ENCODE measurements at places on chromosomes 16 and 17.

DNA sequence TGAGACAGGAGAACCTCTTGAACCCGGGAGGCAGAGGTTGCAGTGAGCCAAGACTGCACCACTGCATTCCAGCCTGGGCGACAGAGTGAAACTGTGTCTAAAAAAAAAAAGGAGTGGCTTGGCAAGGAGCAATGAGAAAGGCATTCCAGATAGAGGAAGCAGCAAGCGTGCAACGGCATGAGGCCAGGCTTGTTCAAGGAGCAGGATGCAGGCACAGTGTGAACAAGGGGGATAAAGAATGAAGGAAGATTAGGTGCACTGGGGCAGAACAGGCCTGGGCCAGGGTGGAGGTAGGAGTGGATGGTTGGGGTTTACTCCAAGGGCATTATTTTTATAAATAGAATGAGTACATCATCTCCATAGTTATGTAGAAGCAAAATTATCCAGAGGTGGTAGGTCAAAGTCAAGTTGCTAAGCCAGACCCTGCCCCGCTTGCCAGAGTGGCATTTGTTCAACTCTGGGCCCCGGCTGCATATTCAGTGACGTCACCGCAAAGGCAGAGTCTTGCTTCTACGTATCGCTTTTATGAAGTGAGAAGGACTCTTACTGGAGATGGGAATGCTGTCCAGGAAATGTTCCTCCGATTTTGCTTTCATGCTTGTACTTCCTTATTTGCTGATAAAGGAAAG is 100.2 kb downstream of the KATNIP start:
- DNase-seq, result no peak

- DNase-seq, result no peak
Measured at GRCh38 chr16:75922250-75922649, 196.0 kb upstream of the CPHXL start.

DNA sequence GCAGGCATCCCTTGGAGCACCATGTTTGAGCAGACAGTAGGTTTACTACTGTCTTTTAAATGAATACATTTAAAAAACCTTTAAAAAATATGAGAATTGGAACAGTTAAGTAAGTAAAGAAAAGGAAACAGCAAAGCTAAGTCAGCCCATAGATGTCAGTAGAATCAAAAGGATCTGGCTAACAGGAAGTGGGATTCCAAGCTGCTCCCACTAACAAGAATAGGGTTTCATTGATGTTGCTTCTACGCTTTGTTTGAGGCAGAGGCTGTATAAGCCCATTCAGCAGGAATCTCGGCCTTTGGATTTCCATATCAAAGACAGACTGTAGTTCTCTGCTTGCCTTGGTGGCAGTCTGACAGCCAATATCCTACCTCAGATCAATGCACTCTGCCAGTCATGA is 122.9 kb upstream of the ELAC2 start:
- DNase-seq, result no peak

GRCh38 chr16:89709166-89709565 is 7.7 kb upstream of the SPATA2L start:
- no peak for DNase-seq

DNA sequence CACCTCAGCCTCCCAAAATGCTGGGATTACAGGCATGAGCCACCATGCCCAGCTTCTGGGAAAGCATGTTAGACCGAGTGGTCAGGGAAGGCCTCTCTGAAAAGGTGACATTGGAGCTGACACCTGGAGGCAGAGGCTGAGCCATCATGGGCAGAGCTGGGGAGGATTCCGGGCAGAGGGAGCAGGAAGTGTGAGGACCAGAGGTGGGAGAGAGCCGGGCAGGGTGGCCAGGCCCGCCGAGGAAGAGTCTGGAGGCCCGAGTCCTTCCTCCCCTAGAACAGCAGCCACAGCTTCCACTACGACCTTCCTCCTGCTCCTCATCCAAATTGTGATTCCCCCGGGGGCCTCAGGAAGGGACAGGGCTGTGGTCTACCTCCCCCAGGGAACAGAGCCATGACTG is 74.7 kb downstream of the COG7 start:
- no peak for DNase-seq

- DNase-seq, result no peak
Measured at GRCh38 chr17:34493917-34494316, 85.5 kb upstream of the TMEM132E start.

- DNase-seq, result no peak
Measured at GRCh38 chr16:10765772-10766171, 22.1 kb downstream of the NUBP1 start.

GRCh38 chr17:48500435-48501426 is 30.1 kb downstream of the HOXB1 start:
- DNase-seq, result peak; percentile 58

DNA sequence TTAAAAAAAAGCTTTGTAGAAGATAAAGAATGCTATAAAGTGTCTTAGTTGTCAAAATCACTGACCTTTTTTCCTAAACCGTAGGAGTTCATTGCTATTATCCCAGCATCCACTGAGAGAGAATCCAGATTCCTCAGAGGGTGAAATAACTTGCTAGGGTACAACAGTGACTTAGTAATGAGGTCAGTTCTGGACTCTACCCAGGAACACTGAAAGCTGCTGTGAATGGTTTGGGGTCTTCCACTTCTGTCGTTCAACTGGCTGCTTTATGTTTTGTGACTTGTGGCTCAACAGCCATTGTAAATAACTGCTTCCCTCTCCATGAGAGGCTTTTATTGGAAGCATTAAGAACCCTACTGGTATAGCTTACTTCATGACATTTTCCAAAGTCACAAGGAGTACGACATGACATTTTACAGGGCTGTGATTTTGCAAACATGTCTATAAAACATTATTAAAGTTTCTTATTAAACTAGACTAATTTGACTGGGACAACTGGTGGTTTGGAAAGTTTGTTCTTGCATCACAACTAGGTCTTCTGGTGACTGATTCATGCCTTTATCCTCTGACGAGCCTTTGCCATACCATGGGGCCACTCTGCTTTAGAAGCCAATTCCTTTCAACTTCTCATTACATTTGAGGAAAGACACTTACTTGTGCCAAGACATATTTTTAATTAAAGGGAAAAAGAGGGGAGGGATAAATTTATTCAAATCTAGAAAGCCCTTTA is 92.2 kb upstream of the CDH11 start:
- no peak for DNase-seq

DNA sequence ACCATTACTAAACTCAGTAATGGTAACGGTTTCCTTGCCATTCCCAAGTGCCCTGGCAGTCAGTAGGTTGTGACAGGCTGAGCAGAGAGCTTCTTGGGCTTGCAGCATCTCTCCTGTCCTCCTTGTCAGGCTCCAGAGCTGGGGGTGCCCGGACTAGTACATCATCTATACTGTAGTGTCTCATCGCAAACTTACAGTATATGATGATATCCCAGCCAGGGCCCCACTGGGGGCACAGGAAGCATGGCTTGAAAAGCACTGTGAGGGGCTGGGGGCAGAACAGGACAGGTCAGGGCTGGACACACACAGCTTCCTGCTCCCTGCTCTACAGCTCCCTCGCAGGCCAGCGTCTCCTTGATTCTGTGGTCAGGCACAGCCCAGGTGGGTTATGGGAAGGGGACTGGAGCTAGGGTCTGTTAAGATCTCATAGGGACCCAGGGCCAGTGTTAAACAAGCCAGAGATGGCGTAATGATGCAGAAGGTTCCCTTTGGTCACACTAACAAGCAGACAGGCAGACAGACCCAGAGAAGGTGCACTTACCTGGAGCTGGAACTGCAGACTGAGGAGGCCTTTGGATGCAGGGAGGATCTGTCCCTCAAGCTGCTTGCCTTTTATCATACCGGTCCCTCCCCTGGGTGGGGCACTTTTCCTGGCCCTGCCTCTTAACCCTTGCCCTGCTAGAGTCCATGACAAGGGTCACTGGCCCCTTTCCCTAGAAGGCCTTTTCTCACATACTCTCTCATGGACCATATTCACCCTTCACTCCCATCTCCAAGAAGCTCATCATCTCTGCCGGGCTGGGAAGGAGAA is 6.8 kb downstream of the ERAL1 start:
- DNase-seq, result no peak

- DNase-seq, result no peak
Measured at GRCh38 chr17:81854974-81855774, 5.2 kb downstream of the P4HB start.

DNA sequence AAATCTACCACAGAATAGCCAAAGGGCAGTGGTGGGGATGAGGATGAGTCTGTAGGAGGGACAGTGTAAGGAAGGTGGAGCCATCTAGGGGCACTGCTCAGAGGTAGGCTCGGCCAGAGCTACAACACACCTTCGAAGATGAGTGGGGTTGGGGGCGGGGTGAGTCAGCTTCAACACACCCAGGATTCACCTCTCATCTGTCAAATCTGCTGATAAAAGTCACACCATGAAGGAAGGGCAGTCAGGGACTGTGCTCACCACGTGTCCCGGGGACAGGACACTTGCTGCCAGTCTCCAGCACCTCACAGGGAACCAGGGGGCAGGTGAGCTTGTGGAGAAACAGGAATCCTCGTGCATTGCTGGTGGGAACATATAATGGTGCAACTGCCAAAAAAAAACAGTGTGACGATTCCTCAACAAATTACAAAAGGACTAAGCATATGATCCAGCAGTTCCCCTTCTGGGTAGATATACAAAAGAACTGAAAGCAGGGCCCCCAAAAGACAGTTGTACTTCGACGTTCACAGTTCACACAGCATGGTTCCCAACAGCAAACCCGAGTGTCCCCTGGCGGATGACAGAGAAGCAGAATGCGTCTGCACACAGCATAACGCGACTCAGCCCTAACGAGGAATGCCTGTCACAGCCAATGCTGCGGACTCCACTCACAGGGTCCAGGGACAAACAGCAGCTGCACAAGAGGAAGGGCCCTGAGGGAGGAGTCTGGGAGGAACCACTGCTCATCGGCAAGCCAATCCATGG is 133.1 kb downstream of the ANKRD11 start:
- peak; percentile 35 for DNase-seq

GRCh38 chr16:8585857-8586256 is 4.5 kb downstream of the TMEM114 start:
- DNase-seq, result no peak

- no peak for DNase-seq
Measured at GRCh38 chr16:1027501-1027815, 45.1 kb upstream of the SSTR5 start.

- DNase-seq, result no peak
Measured at GRCh38 chr16:70657956-70658355, 11.6 kb downstream of the IL34 start.

DNA sequence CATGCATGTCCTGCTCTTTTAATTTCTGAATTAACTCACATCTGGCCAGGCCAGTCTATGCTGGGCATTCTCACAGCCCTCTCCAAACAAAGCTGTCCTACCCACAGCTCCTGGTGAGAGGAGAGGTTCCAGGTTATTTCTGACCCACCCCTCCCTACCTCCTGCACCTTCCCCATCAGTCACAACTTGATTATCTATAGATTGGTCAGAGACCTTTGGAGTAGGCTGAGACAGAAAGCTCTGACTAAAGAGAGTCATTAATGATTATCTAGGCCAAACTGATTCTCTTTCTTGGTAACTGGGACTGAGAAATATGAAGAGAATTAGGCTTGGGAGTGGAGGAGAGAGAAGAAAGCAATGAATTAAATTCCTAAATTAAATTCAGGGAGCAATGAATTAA is 1.4 kb upstream of the KRT222 start:
- no peak for DNase-seq

DNA sequence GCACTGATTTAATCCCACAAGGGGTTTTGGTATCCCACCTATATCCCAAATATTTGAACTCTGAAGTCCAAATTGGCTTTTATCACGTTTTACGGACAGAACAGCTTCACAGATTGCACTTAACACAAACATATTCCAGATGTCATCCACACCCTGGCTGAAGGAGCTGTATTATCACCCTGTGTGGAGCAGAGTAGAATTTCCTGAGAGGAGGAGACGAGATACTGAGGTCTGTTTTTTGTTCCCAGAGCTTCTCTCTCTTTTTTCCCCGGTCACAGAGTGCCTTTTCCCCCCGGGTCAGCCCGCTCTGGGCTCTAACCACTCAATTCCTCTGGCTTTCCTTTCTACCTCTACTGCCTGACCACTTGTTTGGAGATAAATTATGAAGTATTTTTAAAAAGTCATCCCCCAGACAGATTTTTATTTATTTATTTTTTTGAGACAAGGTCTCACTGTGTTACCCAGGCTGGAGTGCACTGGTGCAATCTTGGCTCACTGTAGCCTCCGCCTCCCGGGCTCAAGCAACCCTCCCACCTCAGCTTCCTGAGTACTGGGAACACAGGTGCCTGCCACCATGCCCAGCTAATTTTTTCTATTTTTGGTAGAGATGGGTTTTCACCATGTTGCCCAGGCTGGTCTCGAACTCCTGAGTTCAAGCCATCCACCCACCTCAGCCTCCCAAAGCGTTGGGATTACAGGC is 30.7 kb downstream of the DNAH2 start:
- peak; percentile 20 for DNase-seq

DNA sequence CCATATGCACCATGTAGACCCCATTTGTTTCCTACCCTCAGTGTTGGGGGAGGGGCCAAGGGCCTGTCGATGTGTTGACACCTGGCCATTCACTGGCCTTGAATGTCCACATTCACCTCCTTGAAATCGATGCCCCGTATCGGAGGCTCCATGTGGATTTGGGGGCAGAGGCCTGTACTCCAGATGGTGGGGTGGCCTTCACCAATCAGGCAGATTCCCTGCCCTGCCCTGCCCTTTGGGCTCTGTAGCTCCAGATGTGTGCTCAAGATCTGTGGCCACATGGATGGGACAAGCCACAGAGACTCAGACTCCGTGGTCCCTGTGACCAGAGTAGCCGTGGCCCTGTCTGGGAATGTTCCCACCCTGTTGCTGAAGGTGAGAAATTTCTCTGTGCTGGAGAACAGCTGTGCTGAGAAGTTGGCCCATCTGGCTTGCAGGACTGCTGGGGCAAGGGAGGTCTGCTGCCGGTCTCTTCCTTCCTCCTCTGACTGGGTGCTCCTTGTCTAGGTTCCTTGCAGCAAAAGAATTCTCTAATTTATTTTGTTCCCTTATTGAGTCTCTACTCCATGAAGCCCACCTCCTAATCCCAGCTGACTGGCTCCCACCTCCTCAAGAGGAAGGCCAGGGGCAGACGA is 221.3 kb downstream of the SEC14L1 start:
- DNase-seq, result no peak

DNA sequence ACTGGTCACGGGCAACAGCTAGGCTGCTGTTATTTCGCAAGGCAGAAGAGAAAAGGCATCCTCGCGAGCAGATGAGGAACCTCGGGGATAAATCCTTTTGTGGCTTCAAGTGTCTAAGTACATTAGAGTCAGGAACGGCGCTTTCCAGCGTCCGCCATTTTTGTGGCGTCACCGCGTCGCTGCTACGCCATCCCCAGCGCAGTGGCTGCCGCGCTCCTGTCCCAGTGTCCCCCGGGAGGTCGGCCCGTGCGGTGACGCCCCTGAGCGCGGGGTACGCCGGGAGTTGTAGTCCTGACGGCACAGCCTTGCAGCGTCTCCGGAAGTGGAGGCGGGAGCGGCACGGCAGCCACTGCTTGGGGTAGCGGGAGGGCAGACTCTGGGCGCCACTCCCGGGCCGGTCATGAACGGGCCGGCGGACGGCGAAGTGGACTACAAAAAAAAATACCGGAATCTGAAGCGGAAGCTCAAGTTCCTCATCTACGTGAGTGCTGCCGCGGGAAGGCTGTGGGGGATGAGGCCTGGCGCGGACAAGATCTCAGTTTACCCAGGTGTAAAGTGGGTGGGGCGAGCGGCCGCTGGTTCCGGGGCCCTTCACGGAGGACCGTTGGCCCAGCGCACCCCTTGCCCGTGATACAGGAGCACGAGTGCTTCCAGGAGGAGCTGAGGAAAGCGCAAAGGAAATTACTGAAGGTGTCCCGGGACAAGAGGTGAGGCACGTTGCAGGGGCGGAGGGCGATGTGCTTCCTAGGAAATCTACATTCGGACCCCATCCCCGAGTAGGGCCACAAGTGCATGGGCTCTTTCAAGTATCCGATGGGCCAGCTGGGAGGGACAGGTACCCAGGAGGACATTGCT is at the start of gene INO80E:
Gene INO80E (plus strand): TSS at position 331 of the 855 bp plus-strand sequence. CDS start 70 bp downstream, at position 401.
- DNase-seq, result peak; percentile 96
